H54 (cell line): ENCODE measurements at places on chromosomes 3 and 15.
A peak's percentile ranks its signal among the peaks of the same experiment; 100 is the strongest.

GRCh38 chr3:175020101-175020500 lies 161.0 kb downstream of the NAALADL2 start:
- no peak for DNase-seq

- DNase-seq = no peak
These were observed 80.2 kb upstream of the PXYLP1 start for GRCh38 chr3:141151439-141151838.

GRCh38 chr3:113124256-113124830 lies 87.0 kb upstream of the BOC start:
- DNase-seq = no peak

GRCh38 chr15:65952391-65953053 lies 83.2 kb downstream of the RAB11A start:
- peak; percentile 33 for DNase-seq

DNA sequence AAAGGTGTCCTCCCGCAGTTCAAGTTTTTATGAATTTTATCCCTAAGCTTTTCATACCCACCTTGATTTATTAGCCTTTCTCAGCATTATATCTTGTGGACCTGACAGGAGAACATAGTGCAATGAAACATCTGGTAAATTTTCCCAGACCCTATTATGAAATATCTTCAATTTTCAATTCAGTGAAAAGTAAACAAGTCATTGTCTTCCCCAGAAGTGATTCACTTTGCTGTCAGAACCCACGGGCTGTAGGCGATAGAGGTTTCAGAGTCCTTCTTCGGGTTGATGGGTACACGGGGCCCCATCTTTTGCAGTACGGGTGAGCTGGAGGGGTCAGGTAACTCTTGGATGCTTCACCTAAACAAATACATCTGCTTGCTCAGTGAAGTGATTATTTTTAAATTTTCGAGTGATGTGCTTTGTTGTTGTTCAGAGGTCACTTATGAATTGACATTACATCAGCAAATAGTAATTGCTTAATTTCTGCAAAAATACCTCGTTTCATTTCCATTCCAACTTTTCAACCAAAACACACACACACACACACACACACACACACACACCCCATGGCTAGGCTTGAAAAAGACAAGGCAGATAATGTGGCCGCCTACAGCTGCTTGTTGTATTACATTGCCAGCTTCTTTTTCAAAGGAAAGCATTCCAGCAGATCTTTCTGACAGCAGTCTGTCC lies 102.9 kb downstream of the SEMA6D start:
- no peak for DNase-seq

DNA sequence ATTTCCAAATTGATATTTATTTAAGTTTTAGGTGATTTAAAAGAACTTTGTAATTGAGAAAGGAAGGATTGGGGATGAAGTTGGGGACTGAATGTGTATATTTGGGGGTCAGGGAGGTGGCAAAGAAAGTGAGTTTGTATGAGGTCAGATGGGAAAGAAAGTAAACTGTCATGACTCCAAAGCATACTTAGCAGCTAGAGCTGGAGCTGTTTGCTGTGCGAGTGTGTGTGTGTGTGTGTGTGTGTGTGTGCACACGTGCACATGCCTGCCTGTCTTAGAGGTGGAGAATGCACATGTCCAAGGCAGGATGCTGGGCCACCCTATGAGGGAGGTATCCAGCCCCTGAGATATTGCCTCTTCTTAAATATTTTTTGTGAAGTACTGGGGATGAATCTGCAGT lies 21.0 kb downstream of the BOC start:
- no peak for DNase-seq

DNA sequence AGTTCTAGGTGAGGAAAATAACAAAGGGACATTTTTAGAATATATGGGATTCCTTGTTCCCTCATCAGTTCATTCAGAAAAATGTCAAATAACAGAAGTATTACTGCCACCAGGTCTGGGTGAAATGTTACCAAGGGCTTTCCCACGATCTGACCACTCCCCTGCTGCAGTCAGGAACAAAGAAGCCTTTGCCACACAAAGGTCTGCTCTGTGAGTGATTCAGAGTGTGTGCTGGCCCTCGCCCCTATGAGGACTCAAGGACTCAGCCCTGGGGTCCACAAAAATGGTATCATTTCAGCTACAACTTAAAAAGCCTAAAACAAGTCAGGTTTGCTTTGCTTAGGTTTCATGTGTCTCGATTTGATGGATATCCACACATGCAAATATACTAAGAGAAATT lies 5.0 kb downstream of the MKRN3 start:
- peak; percentile 9 for DNase-seq

- peak; percentile 78 for DNase-seq
These were observed 111.6 kb downstream of the RAB11A start for GRCh38 chr15:65980824-65981456.

- no peak for DNase-seq
These were observed at the start of gene KBTBD12 for GRCh38 chr3:127915115-127915936. Gene KBTBD12, plus strand, starts transcription at chr3:127915232. Its CDS starts 7,830 bp downstream, at chr3:127923062.

DNA sequence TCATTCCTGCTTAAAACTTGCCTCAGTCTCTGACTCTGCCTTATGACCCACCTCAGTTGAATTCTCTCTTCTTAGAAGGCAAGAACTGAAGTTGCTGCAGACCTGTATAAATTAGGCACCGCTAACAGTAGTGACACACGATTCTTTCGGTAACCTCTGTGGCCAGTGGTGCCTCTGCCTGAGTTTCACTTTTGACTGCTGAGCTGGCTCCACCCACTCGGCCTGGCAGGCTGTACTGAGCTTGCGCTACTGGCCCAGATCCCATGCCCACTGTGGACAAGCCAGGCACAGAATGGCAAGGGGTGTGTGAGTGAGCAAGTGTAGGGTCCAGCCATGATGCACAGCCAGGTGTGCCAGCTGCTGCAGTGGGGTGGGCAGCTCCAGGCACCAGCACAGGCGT lies 19.1 kb upstream of the EIF1B start:
- no peak for DNase-seq

DNA sequence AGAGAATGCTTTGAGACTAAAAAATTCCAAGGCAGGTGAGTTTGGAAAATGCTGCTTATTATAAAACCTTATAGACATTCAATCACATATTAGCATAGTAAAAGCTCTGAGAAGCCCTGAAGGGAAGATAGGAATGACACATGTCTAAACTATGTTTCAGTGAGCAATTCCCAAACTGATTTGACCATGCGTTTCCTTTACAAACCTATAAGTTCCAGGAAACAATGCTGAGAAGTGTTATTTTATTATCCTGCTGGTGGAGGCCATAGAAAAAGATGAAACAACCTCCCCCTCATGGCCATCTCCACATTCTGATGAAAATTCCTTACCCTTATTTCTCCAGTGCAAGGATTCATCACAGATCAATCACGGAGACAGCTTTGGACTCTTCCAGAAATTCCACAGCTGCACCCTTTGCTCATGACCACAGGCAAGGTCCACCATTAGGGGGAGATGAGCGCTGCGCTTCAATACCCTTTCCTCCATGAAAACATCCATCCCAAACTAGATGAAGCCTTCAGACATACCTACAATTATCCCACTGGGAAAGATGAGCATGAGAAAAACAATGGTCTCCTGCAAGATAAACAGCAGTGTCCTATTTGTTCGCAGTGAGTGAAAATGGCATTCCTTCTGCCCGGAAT lies 372.1 kb downstream of the MAGI1 start:
- DNase-seq = no peak

- no peak for DNase-seq
These were observed 28.7 kb downstream of the MRPL3 start for GRCh38 chr3:131474115-131474514.

- no peak for DNase-seq
These were observed 33.6 kb downstream of the CD276 start for GRCh38 chr15:73717802-73718201.

DNA sequence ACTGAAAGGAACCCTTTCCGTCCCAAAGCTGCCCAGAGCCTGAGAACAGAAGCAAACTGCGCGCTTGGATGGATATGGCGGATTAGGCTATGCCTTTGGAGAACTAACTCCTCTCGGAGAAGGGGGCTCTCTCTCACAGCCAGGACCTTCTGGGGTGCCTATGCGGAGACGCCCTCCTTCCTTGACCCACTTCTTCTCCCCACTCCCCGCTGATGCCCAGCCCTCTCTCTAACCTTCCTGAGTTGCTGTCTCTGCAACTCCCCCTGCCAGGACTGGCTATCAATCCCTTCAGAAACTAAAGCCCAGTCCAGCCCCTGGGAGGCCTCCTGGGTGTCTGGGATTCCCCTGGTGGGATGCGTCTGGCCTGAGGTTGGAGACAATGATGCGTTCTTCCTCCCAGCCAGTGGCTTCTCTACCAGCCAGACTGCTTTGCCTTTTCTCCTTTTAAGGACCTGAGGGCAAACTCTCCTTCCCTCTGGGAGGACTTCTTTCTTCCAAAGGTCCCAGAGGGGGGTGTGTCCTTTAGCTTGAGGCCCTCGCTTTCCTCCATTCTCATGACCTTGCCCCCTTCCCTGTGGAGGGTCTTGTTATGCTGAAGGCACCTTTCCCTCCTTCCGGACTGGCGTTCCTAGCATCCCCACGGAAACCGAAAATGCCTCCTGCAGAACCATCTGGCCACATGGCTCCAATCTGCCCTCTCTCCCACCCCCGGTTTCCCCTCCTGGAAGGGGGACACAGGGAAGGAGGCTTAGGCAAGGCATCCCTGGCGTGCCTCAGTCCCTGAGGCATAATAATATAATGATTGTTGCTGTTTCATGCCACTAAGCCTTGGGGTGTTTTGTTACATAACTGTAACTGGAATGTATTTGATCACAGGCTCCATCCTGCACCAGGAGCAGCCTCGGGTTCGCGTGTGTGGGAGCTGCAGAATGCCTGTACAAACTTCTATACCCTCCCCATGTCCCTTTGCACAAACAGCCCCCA lies 63.4 kb upstream of the C15orf39 start:
- no peak for DNase-seq

- DNase-seq = no peak
These were observed 28.4 kb downstream of the MKRN2OS start for GRCh38 chr3:12516873-12517272.

- no peak for DNase-seq
These were observed 115.2 kb upstream of the KCNMB2 start for GRCh38 chr3:178421069-178421468.

GRCh38 chr3:150737874-150738679 lies 24.9 kb downstream of the SIAH2 start:
- DNase-seq = peak; percentile 40

DNA sequence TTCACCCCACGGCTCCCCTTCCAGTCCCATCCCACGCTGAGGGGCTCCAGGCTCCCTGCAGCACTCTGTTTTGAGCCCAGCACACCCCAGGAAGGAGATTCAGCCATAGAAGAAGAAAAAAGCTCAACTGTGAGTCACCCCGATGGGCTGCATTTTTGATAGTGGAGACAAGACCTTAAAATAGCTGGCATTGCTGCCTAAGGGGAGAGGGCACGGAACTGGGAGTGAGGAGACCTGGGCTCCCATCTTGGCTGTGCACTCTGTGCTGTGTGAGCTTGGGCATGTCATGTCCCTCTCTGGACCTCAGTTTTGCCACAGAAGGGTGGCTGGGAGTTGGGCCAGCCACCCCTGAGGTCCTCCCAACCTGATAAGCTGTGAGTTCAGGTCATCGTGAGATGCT lies 57.2 kb upstream of the SMAD6 start:
- DNase-seq = no peak

GRCh38 chr15:55230953-55231352 lies 34.2 kb upstream of the RSL24D1 start:
- no peak for DNase-seq

- DNase-seq = no peak
These were observed 174.4 kb upstream of the LINGO1 start for GRCh38 chr15:77807115-77807514.

- DNase-seq = no peak
These were observed 26.9 kb upstream of the SAMMSON start for GRCh38 chr3:69972672-69973071.

GRCh38 chr3:113532698-113533533 lies 561 bp downstream of the SIDT1 start:
- no peak for DNase-seq

- DNase-seq = no peak
These were observed 50.0 kb downstream of the STRIT1 start for GRCh38 chr3:155243512-155243921.

DNA sequence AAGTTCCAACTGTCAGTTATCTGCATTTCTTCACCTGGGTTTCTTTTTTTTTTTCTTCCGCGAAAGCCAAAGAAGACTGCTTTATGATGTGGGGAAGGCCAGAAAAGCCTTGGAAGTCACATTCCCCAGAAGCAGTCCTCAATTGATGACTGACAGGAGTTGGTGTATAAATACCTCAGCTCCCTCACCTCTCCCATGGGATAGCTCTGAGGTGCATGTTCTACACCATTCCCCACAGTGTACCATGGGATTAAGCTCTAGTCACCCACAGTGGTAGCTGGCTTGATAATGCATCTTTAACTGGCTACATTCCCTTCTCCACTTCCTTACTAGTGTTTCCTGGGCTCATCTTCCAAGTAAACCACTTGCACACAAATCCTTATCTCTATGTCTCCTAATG lies 30.5 kb downstream of the DPH3 start:
- DNase-seq = no peak

DNA sequence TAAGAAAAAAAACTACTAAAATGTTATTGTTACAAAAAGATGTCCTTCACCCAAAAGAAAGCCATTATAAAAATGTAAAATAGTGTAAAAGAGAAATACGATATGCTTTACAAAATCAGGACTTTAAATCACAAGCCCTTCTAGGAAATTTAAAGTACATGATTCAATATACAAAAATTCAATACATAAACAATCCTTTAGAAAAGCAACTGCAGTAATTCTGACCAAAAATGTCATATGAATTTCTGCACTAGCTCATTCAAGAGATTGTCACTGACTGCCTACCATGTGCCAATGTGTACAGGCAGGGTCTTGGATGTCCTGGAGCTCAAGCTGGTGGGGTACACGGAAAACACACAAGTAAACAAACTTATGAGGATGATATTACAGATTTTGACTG lies 2.5 kb downstream of the MORC1 start:
- DNase-seq = no peak

- DNase-seq = no peak
These were observed 292.8 kb downstream of the BCHE start for GRCh38 chr3:165544432-165544831.

DNA sequence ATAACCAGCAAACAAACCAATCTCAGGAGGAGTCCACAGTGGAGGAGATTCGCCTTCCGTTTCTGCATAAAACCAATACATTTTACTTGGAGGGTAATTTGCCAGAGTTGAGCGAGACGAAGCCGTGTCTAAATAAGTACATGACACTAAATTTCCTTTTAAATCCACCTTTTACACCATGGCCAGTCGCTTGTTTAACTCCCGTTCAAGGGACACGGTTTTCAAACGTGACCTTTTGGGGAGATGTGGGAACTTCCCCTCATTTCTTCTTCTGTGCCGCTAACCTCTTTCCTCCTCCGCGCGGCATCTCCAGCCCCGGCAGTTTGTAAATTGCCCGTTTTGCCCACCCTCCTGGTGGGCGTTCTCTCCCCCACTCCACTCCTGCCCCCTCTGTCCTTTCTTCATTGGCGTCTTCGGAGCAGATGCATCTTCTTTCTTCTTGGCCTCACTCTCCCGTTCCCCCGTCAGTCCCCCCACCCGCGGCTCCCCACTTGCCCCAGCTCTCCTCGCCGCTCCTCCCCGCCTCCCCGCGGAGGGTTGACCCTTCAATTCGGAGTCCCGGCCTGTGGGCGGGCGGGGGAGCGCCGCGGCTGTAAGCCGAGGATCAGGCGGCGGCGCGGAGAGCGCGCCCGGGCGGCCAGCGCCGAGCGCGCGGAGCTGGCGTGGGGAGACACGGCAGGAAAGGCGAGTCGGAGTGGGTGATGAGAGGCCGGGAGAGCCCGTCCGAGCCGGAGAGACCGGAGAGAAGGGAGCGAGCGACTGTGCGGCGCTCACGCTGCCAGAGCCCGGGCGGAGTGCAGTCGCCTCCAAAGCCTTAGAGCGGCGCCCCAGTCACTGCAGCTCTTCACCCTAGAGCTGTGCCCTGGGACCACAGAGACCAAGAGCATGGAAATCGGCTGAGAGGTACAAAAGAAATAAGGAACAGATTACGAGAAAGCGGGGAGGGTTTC lies at the start of gene NLGN1:
Gene NLGN1 (plus strand): TSS at position 584 of the 950 bp plus-strand sequence.
- DNase-seq = peak; percentile 41
